Stimulated activated CD4-positive, alpha-beta T cell treated with anti-CD3 and anti-CD28 coated beads, Interleukin-15, amount 100 ng/mL, for 48 hours (primary cell): ENCODE measurements at places on chromosomes 13 and 19.

GRCh38 chr13:37640499-37640898 is 41.9 kb upstream of the POSTN start:
- DNase-seq: no peak

- no peak for DNase-seq
Measured at GRCh38 chr19:43581467-43581866, 5.9 kb downstream of the PINLYP start.

DNA sequence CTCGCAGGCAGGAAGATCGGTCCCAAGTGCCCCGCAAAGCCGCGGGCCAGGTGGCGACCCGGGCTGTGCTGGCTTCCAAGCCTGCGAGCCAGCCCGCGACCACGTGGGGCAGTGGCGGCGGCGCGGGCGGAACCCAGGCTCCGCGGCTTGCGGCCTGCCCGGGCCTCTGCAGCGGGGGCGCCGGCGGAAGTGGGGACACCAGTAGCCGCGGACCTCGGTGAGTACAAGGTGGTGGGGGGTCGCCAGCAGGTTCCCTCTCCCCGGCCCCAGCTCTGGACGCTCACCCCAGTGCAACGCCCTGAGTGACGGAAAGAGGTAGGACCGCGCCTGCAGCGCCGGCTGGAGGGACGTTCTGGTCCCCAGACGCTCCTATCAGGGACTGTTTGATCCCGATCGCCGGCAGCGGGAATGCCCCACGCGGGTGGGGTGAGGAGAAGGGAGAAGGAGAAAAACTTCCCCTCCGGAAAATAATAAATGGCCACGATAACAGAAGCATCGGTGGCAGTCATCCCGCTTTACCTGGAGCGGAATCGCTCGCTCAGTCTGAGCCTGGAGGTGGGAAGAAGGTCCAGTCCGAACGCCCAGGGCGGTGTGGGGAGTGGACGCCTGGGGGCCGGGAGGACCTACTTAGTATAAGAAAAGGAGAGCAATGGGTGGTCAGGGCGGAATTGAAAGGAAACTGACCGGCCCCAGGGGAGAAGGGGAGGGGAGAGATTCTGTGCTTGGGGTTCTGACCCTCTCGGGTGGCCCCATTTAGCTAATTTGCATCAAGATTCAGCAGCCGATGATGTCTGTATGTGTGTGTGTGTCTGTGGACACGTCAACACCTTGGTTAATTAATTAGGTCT is at the start of gene GEMIN7:
TSS of gene GEMIN7 (plus strand) at position 198 of the 848 bp plus-strand sequence. CDS start 10,855 bp downstream, outside the sequence.
- DNase-seq: peak; percentile 68

DNA sequence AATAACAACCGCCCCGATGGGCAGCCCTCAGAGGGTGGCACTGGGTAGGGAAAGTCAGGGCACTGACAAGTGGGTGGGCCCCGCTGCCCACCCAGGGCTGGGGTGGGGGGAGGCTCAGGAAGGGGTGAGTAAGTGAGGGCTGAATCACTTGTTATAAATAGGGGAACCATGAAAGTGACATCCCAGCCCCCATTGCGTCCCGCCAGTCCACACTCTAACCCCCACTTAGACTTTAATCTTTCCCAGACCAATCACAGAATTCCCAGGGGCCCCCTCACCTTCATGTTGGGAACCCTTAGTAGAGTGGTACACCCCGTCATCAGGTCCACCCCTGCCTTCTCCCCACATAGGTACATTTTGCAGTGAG is 37.0 kb upstream of the NANOS3 start:
- no peak for DNase-seq

DNA sequence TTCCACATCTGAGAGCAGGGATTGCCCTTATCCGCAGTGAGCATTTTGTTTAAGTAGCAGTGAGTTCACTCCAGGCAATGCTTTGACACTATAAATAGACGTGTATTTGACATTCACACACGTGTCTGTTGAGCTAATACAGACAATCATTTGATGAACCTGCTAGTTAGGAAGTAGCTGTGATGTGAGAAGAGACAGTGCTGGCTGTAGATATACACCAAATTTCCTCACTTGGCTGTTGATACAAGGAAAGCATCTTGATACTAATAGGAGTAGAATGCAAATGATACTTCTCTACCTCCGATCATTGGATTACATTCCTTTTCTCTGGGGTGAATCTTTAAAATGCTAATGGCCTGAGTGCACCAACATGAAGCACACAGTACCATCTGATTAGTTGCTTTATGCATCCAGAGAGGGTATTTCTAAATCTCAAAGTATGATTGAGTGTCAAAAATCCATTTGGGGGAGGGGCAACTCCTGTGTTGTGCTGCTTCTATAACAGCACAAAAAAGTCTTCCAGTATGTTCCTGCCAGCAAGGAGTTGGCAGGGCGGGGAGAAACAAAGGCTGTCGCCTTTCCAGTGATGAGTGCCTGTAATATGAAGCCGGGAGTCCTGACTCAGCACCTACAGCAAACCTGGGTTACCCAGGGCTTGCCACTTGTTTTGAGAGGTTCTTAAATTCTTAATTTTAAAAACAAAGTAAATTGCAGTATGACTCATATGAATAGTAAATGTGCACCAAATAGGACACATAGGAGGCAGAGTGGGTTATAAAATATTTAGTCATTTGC is 7.0 kb downstream of the CUL4A start:
- DNase-seq: no peak

GRCh38 chr19:19403373-19403901 is 2.0 kb upstream of the GATAD2A start:
- DNase-seq: no peak

DNA sequence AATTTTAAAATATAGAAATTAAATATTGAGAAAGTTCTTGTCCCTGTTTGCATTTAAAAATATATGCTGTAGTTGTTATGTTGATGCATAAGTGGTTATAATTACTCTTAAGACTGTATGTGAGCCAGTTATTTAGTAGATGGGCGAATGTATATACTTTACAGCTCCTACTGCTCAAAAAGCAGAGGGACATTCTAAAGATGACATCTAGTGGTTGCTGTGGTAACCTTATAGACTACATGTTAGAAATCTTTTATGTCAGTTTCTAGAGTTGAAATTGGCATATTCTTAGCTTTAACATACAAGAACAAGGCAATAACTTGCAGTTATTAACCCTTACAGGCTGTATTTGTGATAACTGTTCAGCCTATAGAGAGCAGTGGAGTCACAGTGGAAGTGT is 160.5 kb downstream of the OLFM4 start:
- no peak for DNase-seq

DNA sequence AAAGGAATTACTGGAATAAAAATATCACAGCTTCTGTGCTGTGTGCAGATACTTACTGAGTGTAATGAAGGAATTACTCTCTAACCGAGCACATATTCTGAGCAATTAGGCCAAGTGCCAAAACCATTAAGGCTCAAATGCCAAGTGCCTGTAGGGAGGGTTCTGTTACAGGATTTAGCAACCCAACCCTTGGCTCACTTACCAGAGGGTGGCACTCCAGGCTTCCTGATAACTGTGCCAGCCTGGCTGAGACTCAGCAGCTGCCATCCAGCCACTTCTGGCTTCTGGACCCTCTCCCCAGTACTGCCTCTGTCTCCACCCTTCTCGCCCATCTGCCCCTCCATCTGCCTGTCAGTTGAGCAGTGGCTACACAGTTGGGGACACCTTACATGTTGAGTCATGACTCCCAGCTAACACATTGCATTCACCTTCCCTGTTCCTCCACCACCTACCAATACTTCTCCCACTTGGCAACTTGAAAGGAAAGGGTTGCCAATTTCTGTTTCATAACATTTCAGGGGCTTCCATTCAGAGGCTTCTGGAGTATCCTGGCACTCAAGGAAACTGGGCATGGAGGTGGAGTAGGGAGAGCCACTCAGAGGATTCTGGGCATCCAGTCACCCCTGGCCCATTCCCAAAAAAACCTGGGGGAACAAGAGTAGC is 110.5 kb downstream of the COG6 start:
- DNase-seq: peak; percentile 15

GRCh38 chr19:57443121-57443696 is 8.1 kb downstream of the ZNF749 start:
- DNase-seq: no peak

DNA sequence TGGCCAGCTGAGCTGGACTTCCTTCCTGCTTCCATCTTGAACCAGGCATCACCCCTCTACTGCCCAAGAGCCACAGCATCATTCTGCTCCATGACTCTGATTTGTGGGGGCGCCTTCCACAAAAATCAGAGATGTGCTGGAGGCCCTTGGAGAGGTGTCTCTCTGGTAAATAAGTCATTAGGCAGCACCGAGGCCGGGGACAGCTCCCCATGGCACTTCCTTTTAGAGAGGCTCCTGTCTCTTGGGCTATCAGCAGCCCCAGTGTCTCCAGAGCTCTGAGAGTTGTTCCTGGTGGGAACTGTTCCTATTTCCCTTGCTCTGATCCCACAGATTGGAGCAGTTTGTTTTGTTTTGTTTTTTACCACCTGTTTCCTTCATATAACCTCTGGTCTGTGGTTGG is 19.9 kb downstream of the NWD1 start:
- DNase-seq: no peak

- DNase-seq: no peak
Measured at GRCh38 chr13:96011291-96011872, 41.8 kb downstream of the UGGT2 start.

GRCh38 chr13:23842406-23842805 is 46.8 kb downstream of the MIPEP start:
- no peak for DNase-seq

- DNase-seq: no peak
Measured at GRCh38 chr13:99376132-99376531, 68.9 kb upstream of the GPR183 start.

GRCh38 chr13:51255556-51255955 is 33.4 kb downstream of the FAM124A start:
- DNase-seq: no peak

DNA sequence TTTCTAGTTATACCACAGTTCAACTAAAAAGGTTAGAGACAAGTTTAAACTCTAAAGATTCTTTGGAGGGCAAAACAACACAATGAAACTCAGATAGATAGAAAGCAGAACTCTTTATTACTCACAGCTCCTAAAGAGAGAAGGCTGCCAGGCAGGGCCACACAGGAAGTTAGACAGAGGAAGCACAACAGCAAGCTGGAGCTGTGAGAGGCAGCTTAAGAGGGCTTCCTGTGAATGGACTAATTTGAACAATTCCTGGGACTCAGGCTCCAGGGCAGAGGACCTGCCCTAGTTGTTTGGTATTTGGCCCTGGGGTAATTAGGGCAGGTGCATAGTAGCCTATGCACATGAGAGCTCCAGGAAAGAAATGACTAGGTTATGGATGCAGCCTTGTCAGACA is 803.6 kb downstream of the DIAPH3 start:
- DNase-seq: no peak

GRCh38 chr13:32032759-32033158 is 1.2 kb downstream of the FRY start:
- no peak for DNase-seq

DNA sequence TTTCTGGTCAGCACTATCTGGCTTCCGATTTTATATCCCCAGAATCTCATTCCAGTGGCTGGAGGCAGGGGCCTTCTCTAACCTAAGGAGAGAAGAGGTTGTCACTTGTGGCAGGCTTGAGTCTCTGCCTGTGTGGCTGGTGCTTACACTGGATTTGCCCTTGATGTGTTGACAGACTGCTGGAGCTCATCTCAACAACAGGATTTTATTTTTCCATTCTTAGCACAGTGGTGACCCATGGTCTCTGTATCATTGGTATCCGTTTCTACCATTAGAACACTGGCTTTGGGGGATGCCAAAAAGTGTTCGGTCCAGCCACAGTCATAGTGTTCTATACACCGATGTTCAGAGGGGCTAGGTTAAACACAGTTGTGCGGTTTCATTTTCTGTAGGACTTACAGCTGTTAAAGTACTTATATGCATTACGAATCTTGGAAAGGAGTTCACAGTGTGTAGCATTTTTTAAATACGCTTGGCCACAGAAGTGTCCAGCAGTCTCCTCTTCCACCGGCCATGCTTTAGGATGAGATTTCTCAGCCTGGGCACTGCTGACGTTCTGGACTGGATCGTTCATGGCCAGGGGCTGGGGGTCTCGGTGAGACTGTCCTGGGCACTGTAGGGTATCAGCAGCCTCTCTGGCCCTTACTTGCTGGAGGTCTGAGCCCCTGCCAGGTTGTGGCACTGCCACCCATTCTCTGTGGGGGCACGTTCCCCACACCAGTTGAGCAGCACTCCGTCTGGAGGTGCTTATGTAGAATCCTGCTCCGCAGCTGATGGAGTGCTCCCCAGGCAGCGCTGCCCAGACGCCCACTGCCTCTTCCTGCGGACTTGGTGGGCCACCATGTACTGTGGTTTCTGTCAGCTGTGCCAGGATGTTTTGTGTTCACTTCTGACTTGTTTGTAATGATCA is 41.4 kb upstream of the TEX29 start:
- DNase-seq: no peak

DNA sequence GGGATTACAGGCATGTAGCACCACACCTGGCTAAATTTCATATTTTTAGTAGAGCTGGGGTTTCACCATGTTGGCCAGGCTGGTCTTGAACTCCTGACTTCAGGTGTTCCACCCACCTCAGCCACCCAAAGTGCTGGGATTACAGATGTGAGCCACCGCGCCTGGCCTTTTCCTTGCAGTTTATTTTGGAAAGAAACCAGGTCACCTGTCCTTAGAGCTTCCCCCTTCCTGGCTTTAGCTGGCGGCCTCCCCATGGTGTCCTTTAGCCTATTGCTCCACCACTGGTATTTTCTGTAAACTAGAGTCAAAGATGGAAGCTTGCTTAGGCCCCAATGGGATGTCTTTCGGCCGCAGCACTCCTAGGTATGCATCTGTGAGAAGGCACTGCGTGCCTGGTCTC is 91.2 kb downstream of the DPF1 start:
- no peak for DNase-seq

DNA sequence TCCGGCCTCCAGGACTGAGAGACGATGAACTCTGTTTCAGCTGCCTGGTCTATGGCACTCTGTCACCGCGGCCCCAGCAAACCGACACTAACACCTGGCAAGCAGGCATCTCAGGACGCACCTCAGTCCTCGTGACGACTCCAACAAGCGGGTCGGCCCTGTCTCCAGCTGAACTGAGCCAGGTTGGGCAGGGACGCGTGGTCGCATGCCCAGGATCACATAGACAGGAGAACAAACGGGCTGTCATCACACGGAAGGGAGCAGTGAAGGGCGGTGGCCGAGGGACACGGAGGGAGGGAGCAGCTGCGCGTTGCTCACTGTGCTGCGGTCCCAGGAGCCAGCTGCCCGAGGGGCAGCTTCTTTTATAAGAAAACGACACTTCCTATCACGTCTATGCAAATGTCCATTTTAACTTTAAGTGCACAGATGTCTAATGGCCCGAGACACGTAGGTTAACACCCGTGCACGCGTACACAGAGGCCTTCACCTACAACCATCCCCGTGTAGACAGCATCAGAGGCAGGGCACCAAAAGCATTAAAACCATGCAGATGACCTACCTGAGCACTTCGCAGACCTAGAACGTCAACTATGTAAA is 8.9 kb downstream of the SGTA start:
- DNase-seq: no peak

GRCh38 chr19:23762884-23763711 is 4.4 kb upstream of the ZNF681 start:
- DNase-seq: peak; percentile 62

DNA sequence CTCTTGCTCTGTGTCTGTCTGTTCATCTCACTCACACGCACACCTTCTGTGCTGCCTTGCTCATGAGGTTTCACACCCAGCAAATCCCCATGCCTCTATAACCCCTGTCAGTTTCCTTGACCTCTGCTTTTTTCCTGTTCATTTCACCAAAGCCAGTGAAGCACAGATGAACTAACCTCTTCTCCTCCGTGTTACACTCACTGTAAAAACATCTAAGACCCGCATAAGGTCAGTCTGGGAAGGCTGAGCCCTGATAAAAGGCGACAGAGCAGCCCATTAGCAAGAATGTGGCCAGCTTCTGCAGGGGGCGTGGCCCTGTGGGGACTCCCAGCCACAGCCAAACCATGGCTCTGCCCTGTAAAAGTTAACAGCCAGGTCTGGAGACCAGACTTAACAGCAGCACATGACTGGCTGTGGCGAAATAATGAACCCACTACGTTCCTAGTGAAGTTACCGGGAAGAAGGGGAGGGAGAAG is 42.8 kb upstream of the NPAS1 start:
- no peak for DNase-seq
